ENCODE measurements at places on chromosomes 13 and 19. TPM values are rescaled to one million over a fixed set of nuclear protein-coding genes. Genes with fewer than 3 reads are reported as not detected.

DNA sequence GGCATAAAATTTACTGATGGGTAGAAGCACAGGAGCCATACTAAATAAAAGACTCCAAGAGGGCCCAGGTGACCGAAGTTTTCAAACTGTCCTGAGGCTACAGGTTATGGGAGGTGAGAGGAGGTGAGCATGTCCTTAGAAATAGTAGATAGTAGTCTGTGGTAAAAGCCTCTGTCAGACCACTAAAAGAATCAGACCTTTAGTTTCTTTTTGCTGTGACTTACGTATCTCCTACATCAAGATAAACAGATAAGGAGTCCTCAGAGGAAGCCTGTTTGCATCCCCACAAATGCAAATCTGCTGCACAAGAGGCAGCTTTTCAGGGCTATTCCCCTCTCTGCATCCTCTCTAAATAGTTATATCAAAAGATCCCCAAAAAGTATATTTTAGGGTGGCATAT is 711.6 kb upstream of the SLITRK6 start:
- DNase-seq: no peak

GRCh38 chr13:44507639-44508038 is 68.5 kb downstream of the TSC22D1 start:
- no peak for DNase-seq

ZNF540 gene
- total RNA-seq: 1.3 TPM

DNA sequence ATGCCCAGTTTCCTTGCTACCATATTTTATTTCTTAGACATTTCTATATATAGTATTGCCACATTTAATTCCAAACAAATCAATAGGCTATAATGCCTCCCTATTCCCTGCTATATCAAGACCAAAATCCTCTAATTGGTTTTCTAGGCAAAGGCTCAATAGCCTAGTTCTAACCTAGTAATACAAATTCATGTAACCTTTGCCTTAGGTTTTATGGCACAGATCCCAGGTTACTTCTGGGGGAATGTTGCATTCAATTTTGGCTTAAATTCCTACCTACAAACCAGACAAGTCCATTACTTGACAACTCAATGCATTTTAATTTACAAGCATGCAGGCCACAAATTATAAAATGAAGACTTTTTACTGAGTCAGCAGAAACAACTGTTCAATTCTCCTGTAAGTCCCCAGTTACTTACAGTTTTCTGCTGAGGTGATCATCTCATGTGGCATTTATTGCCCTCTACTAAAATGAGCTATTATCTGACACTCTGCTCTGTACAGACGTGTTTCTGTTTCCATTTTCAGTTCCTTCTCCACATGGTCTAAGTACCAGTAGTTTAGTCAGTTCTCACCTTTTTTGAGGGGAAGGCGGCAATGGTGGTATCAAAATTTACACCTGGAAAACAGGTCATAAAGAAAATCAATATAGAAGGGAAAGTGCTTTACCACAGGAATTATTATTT is 11.7 kb downstream of the KCNRG start:
- DNase-seq: no peak

- no peak for DNase-seq
Observed at GRCh38 chr19:48813123-48813913, 2.5 kb upstream of the BCAT2 start.

GSX1 gene
- not detected for total RNA-seq

DNA sequence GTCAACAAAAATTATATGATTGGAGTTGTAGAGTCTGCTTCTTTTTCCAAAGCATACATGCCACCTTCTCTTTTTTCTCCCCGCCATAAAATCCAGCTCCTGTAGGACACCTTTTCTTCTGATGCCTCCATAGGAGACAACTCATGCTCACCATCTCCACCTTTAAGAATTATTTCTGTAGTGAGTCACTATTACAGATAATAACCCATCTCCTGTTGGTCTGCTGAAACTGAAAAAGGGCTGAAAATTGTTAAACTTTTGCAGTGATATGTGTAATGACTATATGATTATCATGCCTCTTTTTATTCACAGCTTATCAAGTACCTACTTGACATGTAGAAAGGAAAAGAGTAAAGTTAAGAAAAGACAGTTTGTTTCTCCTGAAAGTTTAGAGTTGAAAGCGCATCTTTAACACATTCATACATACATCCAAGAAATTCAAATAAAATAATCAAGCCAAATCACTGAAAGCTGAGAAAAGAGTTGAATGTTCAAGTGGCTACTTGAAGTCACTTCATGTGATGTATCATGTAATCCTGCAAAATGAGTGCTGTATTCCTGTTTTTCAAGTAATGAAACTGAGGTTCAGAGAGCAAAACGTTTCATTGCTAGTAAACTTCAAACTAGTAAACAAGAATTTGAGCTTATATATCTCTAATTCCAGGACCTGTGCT is 35.5 kb upstream of the LPAR6 start:
- no peak for DNase-seq

All from left colon (tissue), 2 donors.